SIG-M5 (cell line): ENCODE measurements at places on chromosomes 2 and 18.

DNA sequence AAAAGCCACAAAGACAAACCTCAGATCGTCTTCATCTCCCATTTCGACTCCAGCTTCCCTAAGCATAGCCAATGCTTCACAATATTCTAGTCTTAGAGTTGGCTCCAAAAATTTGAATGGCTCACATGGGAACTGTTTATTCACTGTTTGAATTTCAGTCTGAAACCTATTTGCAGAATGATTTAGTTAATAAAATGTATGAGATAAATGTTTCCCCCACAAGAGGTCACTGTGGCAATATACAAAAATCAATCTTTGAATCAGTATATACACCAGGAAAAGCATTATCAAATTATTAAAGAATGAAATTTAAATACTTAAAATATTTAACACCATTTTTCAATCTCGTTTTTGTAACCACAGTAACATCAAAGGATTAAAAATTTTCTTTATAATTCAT, 40.0 kb upstream of the MCM6 start:
- no peak for DNase-seq

DNA sequence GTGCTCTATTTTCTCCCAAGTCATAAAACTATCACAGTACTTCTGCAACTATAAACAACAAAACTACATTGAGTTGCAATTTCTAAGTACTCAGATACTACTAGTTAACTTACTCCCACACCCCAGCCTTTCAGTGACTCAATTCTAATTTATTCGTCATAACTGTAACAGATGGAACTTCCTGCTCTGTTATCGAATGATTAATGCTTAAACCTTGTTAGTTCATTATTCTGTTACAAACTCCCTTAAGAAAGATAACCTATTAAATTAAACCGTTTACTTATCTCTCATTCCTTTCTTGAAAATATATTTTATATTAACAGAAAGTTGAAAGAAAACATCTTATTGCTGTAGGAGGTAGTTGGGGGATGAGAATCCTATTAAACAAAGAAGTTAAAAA, 17.0 kb downstream of the TNFAIP6 start:
- no peak for DNase-seq

GRCh38 chr2:171081649-171082111, 79.0 kb downstream of the TLK1 start:
- no peak for DNase-seq

- DNase-seq, result no peak
Observed at GRCh38 chr2:196959281-196959680, 32.8 kb upstream of the PGAP1 start.

DNA sequence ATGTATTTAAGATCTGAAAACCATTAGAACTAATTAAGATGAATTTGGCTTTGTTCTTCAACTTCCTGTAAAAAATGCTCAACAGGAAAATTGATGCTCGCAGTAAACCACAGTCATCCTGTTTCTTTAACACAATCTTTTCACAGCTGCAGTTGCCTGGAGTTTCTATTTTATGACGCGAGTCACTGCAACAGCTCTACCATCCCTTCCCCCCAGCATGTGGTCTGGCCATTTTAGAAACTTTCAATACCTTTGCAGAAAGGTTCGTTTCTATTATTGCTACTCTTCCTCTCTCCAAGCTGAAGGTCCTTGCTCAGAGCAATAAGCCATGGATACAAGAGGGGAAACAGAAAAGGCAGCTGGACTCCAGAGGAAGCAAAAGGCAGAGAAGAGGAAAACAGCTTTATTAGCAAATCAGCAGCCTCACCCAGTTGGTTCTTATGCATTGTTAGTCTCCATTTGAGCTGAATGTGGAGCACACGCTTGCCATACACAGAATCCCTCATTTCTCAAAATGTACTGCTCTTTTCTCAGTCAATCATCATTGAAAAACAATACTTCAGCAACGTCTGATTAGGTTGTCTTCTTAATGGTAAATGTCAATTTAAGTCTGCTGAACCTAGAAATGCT, 3.9 kb downstream of the WIPF1 start:
- DNase-seq, result peak; percentile 80

DNA sequence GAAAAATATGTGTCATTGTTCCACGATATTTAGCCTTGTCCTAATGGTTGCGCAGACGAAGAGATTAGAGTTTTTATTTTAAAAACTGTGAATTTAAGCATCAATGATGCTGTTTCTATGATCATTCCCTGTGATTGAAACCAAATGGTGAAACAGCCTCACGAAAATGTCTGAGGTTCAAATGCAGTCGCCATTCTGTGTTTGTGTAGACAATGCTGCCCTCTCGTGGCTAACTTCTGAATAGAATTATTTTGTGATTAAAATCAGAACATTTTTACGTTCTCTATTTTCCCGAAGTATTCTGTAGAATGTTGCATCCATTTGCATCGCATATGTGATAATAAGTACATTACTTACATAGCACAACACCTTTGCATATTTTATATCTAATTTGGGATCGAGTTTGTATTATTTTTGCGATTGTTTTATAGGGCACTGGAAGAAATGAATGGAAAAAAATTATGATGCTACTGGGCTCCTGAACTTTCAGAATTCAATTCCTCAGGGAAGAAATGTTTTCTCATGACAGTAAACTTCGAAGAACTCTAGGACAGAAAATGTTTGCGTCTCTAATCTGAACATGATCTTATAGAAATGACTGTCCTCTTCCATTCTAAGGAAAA, 54.8 kb upstream of the CREB1 start:
- no peak for DNase-seq

GRCh38 chr2:63743170-63743981, 98.3 kb upstream of the UGP2 start:
- no peak for DNase-seq

GRCh38 chr18:34544930-34545329, 165.2 kb upstream of the DTNA start:
- DNase-seq, result no peak

DNA sequence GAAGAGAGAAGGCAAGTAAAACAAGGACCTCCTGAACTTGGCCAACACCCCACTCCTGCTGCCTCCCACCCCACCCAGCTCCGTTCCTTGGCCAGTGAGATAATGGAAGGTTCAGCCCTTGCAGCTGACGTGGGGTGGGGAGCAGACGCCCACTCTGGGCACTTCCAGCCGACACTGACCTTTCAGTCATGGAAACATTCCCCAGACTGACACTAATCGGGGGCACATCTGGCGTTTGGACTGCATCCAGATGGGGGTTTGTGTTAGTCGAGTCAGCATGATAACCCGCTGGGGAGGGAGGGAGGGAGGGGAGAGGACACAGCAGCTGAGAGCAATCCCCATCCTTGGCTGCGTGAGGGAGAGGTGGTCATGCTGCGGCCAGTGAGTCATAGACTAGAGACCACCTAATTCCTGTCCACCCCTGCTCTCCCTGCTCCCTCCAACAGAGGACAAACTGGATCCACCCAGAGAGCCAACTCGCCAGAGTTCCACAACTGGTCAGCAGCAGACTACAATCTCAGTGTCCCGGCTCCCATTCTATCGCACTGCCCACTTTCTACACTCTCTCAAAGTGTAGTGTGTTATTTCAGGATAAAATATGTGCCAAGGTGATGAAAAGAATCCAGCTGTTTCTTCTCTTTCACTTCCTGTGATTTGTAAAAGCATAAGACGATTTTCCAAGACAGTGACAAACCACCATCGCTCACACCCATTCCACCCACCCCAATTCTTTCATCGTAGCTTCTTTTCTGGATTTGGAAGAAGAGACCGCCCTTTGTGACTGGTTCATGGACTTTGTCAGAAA, 115.4 kb upstream of the PKDCC start:
- DNase-seq, result no peak

DNA sequence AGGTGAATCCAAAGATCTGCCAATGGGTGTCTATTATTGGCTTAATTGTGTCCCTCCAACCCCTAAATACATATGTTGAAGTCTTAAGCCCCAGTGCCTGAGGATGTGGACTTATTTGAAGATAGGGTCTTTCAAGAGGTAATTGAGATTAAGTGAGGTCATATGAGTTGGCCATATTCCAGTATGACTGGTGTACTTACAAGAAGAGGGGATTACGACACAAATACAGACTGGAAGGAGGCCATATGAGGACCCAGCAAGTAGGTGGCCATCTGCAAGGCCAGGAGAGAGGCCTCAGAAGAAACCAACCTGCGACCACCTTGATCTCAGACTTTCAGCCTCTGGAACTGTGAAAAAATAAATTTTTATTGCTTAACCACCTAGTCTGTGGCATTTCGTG, 121.1 kb upstream of the FN1 start:
- DNase-seq, result no peak

DNA sequence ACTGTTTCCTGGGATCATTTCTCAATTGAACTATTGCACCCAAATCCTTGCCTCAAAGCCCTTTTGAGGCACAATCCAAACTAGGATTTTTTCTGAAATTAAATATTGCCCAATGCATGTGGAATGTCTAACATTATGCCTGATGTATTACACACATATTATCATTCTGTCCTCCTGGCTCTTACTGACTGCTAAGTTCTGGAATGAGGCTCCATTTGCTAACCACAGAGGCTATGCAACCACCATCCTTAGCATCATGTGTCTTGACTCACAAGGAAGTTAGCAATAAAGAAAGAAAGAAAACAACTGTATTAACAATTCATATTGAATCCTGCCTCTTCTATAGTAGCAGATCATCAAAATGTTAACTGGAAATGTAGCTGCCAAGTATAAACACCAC, 1142.7 kb downstream of the CNTNAP5 start:
- DNase-seq, result no peak

DNA sequence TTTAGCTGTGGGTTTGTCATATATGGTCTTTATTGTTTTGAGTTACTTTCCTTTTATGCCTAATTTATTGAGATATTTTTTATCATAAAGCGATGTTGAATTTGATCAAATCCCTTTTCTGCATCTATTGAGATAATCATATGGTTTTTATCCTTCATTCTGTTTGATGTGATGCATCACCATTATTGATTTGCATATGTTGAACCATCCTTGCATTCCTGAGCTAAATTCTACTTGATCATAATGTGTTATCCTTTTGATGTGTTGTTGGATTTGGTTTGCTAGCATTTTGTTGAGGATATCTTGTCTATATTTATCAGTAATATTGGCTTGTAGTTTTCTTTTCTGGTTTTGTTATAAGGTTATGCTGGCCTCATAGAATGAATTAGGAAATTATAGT, 308.5 kb downstream of the ADCYAP1 start:
- no peak for DNase-seq
